ENCODE measurements at places on chromosomes 2 and 18.

DNA sequence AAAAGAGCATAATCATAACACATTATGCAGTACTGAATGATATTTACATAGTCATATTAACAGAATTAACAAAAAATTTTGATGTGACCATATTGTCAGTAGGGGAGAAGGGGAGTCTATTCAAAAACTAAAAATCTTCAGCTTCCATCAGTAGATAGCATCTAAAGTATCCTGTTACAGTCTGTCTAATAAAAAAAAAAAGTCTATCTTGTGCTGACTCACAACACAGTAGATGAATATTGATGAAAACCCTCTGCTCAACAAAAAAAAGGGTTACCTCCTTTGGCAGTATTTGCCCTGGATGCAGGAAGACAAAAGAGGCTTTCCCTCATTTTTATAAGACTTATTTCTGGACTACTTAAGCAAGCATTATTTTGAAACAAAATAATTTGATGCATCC is 27.3 kb downstream of the GRB14 start:
- no peak for DNase-seq

DNA sequence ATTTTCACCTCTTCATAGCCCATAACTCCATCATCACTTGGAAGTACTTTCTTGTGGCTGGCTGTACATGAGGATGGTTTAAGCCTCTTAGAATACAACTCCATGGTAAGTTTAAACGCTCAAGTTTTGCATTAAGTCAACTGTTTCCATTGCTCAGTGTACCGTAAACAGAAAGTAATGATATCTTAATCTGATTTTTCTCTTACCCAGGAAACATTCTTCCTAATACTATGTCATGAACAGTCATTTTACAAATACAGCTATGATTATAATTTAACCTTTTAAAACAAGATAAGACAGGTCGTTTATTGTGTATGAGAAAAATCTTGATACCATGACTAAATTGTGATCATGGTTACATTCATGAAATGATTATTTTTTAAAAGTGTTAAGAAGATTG is 11.6 kb upstream of the DYNC2LI1 start:
- DNase-seq = no peak

- no peak for DNase-seq
Observed at GRCh38 chr2:154231021-154231420, 359.3 kb downstream of the GALNT13 start.

DNA sequence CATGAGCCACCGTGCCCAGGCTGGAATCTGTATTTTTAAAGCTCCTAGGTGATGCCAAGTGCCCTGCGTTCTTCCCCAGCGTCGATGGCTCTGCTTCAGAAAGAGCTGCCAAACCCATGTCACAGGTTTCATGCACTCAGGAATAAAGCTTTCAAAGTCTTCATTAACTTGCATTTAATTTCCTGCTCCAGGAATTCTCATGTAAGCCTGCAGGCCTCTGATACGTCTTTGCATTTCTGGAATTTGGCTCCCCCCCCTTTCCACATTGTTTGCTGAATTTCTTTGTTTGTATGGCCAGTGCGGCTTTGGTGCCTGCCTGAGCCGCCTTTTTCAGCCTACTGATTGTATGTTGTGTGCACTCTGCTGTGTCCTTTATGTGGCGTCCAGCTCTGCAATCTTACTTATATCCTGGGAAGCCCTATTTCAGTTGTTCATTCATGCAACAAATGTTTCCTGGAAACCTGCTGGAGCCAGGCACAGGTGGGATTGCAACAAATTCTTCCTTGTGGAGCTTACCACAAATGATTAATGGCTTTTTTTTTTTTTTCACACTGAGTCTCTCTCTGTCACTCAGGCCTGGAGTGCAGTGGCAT is 17.9 kb upstream of the OTOF start:
- no peak for DNase-seq

DNA sequence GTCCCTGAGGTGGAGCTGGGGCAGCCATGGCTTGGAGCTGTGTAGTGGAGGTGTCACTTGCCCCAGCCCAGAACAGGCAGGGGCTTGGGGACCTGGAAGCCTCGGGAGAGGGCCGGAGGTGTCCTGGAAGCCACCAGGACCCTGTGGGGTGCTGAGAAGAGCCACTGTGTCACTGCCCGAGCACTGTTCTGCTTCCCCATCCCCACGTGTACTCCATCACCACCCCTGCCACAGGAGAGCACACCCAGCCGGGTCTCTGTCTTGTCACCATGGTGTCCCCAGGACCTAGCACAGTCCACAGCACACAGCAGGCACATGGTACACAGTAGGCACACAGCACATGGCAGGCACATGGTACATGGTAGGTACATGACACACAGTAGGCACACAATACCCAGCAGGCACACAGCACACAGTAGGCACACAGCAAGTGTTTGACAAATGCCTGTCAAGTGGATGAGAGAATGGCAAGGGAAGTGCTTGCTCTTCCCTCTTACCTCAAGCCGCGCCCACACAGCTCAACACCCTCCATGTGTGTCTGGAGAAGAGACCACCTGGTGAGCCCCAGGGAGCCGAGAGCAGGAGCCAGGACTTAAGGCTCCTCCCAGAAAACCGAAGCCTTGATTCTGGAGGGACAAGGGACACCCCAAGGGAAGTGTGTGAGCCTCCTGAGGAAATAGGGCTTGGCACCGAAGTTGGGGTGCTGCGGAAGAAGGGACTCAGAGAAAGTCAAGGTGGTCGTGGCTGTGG is 13.3 kb downstream of the MBP start:
- DNase-seq = no peak

DNA sequence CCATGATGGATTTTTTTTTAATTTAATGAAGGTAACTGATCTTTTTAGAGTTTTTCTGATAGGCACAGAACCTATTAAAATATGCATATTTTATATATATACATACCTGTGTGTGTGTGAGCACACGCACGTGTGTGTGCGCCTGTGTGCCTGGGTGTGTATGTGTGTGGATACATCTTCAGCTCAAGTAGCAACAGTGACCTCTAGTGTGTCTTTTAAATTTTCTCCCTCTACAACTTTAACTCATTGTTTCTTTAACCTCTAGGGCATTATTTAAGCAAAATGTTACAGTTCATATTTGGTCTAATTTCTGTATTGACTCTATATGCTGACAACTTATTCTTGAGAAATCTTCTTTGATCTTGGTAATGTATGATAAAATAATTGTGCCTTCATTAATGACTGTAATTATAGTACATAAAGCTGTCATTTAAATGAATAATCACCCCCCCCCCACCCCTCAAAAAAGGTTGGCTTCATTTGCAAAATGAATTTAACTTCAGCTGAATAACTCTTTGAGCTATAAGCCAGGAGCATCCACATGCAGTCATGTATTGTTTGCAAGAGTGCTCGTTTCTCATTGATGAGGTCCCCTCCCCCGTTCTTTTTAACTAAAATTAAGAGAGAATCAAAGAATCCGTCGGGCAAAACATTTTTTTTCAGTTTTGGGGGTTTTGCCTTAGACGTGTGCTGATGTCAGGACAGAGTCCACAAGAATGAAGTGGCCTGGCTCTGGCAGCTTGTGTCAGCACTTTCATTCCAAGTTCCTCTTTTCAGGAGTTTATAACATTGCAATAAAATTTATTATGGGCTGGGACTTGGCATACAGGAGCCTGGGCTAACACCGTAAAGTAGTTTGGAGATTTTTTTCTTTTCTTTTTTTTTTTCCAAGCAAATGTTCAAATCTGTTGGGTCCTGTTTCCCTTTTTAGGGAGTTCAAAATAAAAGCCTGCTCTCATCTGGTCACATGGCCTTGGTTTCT is 80.0 kb downstream of the ETAA1 start:
- DNase-seq = no peak

- DNase-seq = no peak
Observed at GRCh38 chr2:132623096-132623839, 46.7 kb downstream of the LYPD1 start.

GRCh38 chr2:39266139-39266805 is 22.5 kb upstream of the CDKL4 start:
- no peak for DNase-seq

DNA sequence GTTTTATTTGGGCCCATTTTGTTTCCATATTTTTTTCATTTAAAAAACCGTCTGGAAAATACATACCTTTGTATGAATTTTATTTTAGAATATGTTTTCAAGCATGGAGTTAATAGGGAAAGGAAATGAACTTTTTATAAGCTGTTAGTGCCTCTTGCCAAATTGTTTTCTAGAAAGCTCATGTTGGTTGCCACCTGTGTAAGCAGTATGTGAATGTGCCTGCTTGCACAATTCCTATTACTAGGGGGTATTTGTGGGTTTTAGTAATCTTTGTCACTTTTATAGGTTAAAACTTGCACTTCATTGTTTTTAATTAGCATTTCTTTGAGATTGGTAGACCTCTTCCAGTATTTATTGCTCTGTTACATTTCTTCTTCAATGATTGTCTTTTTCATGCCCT is 107.3 kb downstream of the TANC1 start:
- no peak for DNase-seq

- DNase-seq = no peak
Observed at GRCh38 chr2:17065536-17065935, 399.9 kb upstream of the CYRIA start.

GRCh38 chr2:134039912-134040581 is 213.8 kb upstream of the MGAT5 start:
- no peak for DNase-seq

GRCh38 chr2:57217013-57217412 is 829.6 kb upstream of the VRK2 start:
- no peak for DNase-seq

DNA sequence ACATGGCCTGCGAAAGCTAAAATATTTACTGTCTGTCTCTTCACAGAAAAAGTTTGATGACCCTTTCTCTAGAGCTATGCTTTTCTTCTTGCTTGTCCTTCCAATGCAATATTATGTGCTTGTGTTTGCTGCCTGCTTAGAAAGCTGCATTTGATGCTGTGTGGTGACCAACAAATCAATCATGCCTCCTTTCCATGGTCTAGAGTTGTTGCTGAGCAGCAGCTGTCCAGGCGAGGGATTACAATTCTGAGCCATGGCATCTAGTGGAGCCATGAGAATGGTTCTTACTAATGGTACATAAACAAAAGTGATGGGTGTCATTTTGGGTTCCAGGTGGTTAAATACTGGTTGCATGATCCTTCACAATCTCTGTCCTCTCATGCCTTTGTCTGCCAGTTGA is 1142.1 kb downstream of the DPP10 start:
- peak; percentile 71 for DNase-seq

- DNase-seq = no peak
Observed at GRCh38 chr18:8260827-8261226, 348.4 kb upstream of the RAB12 start.

GRCh38 chr2:151178207-151178606 is 83.5 kb downstream of the RBM43 start:
- DNase-seq = no peak

DNA sequence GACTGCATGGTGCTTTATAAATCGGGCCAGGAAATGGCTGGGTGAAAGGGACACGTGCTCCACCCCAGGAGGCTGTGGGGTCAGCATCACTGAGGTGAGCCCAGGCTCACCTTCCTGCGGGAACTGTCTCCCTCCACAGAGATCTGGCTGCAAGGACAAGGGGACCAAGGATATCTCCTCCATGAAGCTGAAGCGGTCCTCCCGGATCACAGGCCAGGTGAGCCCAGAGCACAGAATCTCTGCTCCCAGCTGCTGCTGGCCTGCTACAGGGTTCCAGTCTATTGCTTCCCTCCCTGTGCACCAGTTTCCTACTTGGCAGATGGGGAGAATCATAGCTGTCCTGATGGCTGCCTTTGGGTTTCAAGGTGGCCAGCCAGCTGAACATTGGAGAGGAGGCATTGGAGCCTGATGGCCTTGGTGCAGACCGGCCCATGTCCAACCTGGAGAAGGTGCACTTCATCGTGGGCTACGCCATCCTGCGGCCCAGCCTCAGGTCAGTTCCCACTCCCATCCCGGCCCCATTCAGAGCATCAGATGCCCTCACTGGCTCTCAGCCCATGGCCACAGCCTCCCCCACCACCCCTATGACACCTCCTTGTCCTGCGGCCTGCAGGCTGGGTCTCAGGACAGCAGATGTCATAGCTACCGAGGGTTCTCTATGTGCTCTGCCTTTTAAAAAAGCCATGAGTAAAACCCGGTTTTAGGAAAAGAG is 33.7 kb upstream of the GPR17 start:
- DNase-seq = no peak

GRCh38 chr2:157413326-157414035 is 30.4 kb downstream of the CYTIP start:
- DNase-seq = no peak

DNA sequence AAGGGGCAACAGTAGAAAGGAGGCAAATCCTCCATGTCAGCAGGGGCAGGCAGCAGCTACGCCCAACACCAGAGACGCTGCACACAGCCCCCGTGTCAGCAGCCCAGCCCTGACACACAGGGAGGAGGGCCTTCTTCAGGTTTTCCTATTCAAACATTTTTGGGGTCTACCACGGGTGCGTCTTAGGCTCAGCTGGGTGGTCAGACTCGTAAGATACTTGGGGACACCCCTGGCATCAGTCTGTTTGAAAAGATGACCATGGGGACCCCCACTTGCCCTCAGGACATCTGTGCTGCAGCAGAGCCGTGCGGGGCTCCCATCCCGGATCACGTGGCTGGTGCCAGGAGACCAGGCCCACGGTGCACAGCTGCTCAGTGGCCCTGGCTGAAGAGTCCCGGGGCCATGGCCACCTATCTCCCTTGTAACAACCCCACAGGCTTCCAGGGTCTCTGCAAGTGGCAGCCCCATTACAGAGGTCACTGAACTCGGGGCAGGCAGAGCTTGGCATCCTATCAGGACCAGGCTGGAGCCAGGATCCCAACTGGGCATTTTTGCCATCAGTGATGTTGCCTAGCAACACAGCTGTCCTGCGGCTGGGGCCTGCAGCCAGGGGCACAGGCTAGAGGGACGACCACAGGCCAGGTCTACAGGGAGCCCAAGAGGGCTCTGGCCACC is 82.5 kb downstream of the EDAR start:
- no peak for DNase-seq

- no peak for DNase-seq
Observed at GRCh38 chr2:96839293-96839874, 4.4 kb downstream of the ANKRD23 start.

- no peak for DNase-seq
Observed at GRCh38 chr2:194616334-194616733, 1040.7 kb upstream of the SLC39A10 start.

DNA sequence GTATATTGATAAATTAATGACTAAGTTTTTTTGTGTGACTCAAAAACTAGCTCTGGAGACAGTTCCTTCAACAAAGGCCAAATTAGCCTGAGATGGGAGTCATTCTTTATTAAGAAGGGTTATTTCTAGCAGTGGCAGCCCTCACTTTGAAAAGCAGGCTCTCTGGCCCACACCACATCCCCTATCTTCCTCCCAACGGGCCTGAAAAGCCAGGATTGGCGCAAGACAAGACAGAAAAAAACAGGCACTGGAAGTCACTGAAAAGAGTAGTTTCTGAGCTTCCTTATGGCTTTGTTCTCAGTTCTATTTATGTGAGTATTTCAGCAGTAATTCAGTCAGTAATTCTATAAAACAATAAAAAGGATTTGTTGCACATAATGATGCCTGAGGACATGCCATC is 149.0 kb downstream of the LAMA3 start:
- no peak for DNase-seq

DNA sequence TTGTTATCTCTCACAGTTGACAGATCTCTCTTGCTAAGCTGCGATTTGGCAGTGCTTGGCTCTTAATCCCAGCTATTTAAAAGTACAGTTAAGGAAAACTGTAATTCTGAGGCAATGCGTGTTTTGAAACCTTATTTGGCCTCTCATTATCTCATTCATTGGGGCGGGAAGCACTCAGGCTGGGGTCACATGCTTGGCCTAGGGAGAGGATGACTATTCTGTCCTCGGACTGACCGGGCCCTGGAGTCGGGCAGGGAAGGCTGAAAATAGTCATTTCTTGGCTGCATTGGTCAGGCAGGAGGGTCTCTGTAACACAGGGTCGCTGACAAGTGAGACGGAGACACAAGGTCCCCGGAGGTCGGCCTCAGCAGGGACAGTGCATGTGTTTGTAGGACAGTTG is 20.2 kb upstream of the EMILIN2 start:
- no peak for DNase-seq

Measured in NCI-H2081 treated with DMSO at 0.1 percent for 48 hours (cell line).